Sigmoid colon (tissue), 7 donors: ENCODE measurements at places on chromosomes 2 and 18. TPM values are rescaled to one million over a fixed set of nuclear protein-coding genes. Genes with fewer than 3 reads are reported as not detected.

- no peak overlapping the region for H3K27ac ChIP-seq
- H3K4me1 ChIP-seq: no peaks in the 10 kb centered on the region
- H3K4me3 ChIP-seq: no peak overlapping the region
- H3K27me3 ChIP-seq: no peaks in the 10 kb centered on the region
- no peaks in the 10 kb centered on the region for H3K36me3 ChIP-seq
Observed at GRCh38 chr18:4353853-4354418, 101.2 kb downstream of the DLGAP1 start.

DNA sequence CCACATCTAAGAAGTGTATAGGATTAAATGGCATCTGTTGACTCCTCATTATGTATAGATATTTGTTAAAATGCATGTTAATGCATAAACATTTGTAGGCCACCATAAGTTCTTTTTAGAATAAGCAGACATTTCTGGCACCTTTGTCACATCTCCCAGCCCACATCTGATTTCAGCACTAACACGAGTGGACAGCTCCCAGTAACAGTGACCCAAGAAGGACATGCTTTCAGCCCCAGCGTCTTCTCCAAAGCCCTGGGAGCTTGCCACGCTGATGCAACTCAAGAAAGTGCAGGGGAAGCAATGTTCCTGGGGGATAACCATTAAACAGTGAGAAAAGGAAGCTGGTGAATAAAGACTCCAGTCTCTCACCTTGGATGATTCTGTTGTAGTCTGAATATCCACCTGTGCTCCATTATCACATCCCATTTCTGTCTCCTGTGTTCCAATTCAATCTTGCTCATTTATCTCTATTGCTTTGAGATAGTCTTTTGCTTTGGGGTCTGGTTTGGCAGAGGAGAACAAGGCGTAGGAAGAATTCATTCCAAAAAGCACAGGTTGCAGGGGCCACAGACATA, 182.6 kb upstream of the THSD7B start:
- DNase-seq: no peak
- no peaks in the 10 kb centered on the region for H3K27me3 ChIP-seq
- no peak overlapping the region for H3K4me3 ChIP-seq
- H3K4me1 ChIP-seq: no peaks in the 10 kb centered on the region
- H3K36me3 ChIP-seq: no peaks in the 10 kb centered on the region

DNA sequence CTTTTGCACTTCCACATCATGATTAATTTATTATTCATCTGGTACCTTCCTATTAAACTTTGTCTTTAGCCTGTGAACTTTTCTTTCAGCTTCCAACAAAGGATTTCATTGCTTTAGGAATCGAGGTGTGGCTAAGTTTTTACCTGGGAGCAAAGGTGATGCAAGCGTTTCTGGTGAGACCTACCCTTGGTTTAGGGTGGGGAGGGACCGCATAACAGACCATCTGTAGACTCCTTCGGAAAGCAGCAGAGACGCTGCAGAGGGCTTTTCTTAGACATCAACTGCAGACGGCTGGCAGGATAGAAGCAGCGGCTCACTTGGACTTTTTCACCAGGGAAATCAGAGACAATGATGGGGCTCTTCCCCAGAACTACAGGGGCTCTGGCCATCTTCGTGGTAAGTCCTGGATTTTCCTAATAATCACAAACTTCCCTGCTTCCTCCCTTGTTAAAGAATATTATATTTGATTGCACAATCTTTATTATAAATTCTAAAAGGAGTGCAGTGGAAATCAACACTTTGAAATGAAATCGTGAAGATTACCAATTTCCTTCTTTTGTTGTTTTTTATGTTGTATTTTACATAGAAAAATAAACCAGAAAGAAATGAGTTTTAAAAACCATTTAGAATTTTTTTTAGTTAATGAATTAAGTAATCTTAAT, at the start of gene DSG3:
TSS of gene DSG3 (plus strand) at position 212 of the 662 bp plus-strand sequence. CDS start at position 349, 137 bp downstream.
- H3K27ac ChIP-seq: no peak within 1 kb of the TSS
- no peak within 1 kb of the TSS for H3K4me3 ChIP-seq
- H3K36me3 ChIP-seq: no peaks in the 10 kb centered on the region
- H3K27me3 ChIP-seq: no peaks in the 10 kb centered on the region
- no peak for DNase-seq

GRCh38 chr2:188089901-188090300, 201.8 kb upstream of the GULP1 start:
- H3K4me1 ChIP-seq: no peaks in the 10 kb centered on the region
- H3K4me3 ChIP-seq: no peak overlapping the region
- H3K27ac ChIP-seq: no peak overlapping the region
- H3K36me3 ChIP-seq: no peaks in the 10 kb centered on the region
- no peaks in the 10 kb centered on the region for H3K27me3 ChIP-seq
- no peak for DNase-seq

- no peaks in the 10 kb centered on the region for H3K4me1 ChIP-seq
- H3K36me3 ChIP-seq: peaks cover under 1% of the 10 kb centered on the region
- H3K27ac ChIP-seq: no peak overlapping the region
- DNase-seq: peak; percentile 32
- H3K4me3 ChIP-seq: no peak overlapping the region
Observed at GRCh38 chr2:236129935-236130334, 38.3 kb downstream of the GBX2 start.

DNA sequence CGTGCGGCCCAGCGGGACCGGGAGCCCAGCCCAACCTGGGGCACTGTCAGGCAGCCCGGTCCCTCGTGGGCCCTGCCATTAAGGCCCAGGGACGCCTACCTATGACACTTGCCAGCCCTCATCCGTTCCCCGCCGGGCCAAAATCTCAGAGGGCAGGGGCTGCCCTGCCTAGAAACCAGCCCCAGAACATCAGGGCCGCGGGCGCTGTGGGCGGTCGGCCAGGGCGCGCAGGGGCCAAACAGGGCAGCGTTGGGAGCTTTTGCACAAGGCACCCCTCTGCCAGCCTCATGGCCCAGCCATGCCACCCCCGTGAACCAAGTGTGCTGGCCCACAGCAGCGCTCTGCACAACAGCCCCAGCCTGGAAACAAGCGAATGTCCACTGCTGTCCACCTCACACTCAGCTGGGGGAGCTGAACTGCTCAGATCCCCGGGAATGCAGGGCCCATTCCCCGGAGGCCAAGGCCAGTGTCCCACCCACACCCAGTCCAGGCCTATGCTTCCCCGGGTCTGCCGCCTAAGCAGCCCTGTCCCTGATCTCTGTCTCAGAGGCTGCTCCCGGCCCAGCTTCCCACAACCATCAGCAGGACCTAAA, 3.5 kb upstream of the NEURL3 start:
- H3K27me3 ChIP-seq: no peaks in the 10 kb centered on the region
- H3K4me1 ChIP-seq: peaks cover 15% of the 10 kb centered on the region
- H3K27ac ChIP-seq: no peak overlapping the region
- H3K36me3 ChIP-seq: no peaks in the 10 kb centered on the region
- DNase-seq: no peak
- no peak overlapping the region for H3K4me3 ChIP-seq

GRCh38 chr2:25170888-25171287, 2.5 kb upstream of the POMC start:
- H3K27me3 ChIP-seq: peaks cover 44% of the 10 kb centered on the region
- no peak for DNase-seq
- peaks cover 15% of the 10 kb centered on the region for H3K4me1 ChIP-seq
- no peak overlapping the region for H3K4me3 ChIP-seq

DNA sequence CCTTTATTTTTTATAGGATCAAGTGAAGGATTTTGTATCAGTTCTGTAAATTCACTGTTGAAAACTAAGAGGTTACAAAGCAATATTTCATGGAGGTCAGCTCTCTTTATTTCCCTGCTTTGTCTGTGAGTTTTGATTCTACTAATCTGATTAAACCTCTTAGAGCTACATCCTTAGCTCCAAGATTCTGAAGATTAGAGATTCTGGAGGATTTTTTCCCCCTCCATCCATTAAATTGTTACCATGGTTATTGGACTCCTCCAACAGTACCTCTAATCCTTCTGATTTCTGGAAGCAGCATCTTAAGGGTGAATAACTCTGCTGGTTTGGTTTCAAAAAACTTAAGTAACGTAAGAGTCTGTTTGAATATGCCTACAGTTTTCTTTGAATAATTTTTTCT, 110.0 kb downstream of the TANC1 start:
- no peaks in the 10 kb centered on the region for H3K36me3 ChIP-seq
- H3K27ac ChIP-seq: no peak overlapping the region
- no peak for DNase-seq
- peaks cover 6% of the 10 kb centered on the region for H3K4me1 ChIP-seq

MORN2 gene
- 16.8 TPM for total RNA-seq

QPCT gene
- 73.9 TPM for total RNA-seq

CSRNP3 gene
- 3.9 TPM for total RNA-seq

ZNF804A gene
- total RNA-seq: 0.28 TPM
